Activated T-helper 1 cell treated with anti-CD3 and anti-CD28 coated beads, Interleukin-12 subunit alpha, Interleukin-12 subunit beta, Interleukin-2, Interleukin-4 antibody, amounts not matched to agents 30 ng/mL and 10 ng/mL and 1 ng/mL, durations not matched to agents 14 hours and 24 hours and 36 hours (primary cell): ENCODE measurements at places on chromosomes 7 and 10. TPM values are rescaled to one million over a fixed set of nuclear protein-coding genes. Genes with fewer than 3 reads are reported as not detected.

Gene GPER1
- total RNA-seq: not detected in 2 replicates

Gene ZNF727
- total RNA-seq: 0.12 TPM in 1 of 2 replicates, not detected in the other

Gene OR2F1
- not detected in 2 replicates for total RNA-seq

Gene FAM131B
- 0.44 and 0.54 TPM in 2 replicates for total RNA-seq

Gene BUD23
- total RNA-seq: 128 and 138 TPM in 2 replicates

Gene SLC29A4
- total RNA-seq: 0.29 and 0.54 TPM in 2 replicates

Gene NACAD
- total RNA-seq: 0.05 TPM in 1 of 2 replicates, not detected in the other

Gene AS3MT
- total RNA-seq: 0.12 and 0.47 TPM in 2 replicates

Gene SORCS3
- not detected in 2 replicates for total RNA-seq

Gene POM121L12
- total RNA-seq: not detected in 2 replicates

DNA sequence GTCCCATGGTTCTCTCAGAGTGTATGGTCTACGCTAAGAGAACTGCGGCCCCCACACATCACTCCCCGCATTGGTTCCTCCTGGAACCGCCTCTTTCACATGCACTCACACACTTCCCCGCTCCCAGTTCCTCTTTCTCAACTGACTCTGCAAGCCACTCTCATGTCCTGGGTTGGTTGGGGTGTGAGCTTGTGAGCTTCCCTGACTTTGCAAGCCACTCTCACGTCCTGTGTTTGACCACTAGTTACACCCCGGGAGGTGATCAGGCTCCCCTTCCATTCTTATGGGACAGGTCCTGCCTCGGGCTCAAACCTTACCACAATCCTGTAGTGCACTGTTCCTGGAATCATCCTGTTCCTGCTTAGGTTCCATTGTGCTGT, 105.0 kb downstream of the TRIM24 start:
- no peak overlapping the region for H3K27ac ChIP-seq
- H3K4me3 ChIP-seq: no peak overlapping the region
- no peaks in the 10 kb centered on the region for H3K4me1 ChIP-seq
- no peak for DNase-seq

GRCh38 chr10:124285587-124286527, 132.9 kb downstream of the OAT start:
- no peak overlapping the region for H3K27ac ChIP-seq
- no peak overlapping the region for H3K4me3 ChIP-seq
- no peak for DNase-seq
- peaks cover 3% of the 10 kb centered on the region for H3K27me3 ChIP-seq

DNA sequence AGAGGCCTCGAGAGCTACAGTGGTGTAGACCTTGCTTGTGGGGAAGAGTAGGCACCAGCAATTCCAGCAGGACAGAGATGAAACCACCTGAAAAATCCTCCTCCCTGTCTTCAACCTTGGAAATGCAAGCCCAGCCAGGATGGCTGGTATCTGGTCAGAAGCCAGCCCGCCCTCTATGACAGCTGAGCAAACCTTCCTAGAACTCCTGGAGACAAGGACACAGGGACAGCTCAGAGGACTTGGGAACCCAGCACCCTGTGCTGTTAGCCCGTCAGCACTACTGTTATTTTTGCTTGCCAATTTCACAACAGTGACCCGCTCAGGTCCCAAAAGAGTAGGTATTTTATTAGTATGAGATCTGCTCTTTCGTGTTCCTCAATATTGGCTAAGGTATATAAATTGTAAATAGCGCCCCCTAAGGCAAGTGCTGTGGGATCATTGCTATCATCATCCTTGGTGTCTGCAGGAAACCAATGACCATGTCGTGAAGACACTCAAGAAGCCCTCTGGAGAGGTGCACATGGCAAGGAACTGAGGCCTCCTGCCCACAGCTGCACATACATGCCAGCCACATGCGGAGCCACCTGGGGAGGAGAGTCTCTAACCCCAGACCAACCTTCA, 156.5 kb upstream of the CHST15 start:
- no peaks in the 10 kb centered on the region for H3K36me3 ChIP-seq
- no peak for DNase-seq
- peaks cover 2% of the 10 kb centered on the region for H3K27me3 ChIP-seq
- H3K4me3 ChIP-seq: no peak overlapping the region

DNA sequence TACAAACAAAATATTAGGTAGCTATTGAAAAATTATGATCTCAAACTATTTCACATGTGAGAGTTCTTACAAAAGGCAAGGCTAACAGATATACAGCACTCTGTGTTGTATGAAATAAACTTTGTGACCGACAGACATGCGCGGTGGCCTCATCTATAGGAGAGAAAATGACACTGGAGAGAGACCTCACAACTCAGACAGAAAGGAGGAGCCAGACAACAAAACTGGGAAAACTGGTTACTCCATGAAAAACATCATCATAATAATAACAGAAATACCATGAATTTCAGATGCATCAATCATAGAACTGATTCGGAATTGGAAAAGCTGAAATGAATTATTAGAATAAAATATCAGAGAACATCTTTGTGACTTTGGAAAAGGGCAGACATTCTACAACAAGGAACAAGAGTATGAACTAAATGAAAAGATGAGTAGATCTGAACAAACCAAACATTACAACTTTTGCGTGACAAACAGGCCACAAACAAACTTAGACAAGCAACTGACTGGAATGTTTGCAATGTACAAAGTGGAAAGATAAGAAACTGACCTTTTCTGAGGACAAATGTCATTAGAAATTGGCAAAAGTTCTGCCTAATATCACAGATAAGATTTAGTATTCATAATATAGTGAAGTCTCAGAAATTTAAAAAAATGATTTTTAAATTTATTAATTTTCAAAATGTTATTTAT, 69.3 kb downstream of the TNS3 start:
- no peaks in the 10 kb centered on the region for H3K36me3 ChIP-seq
- H3K4me3 ChIP-seq: no peak overlapping the region
- H3K27me3 ChIP-seq: peaks cover 1% of the 10 kb centered on the region
- no peak overlapping the region for H3K27ac ChIP-seq
- no peaks in the 10 kb centered on the region for H3K4me1 ChIP-seq

- no peak overlapping the region for H3K4me3 ChIP-seq
- H3K27ac ChIP-seq: no peak overlapping the region
- H3K27me3 ChIP-seq: no peaks in the 10 kb centered on the region
- DNase-seq: no peak
- H3K36me3 ChIP-seq: no peaks in the 10 kb centered on the region
Measured at GRCh38 chr10:71290331-71290730, 28.7 kb upstream of the SLC29A3 start.

DNA sequence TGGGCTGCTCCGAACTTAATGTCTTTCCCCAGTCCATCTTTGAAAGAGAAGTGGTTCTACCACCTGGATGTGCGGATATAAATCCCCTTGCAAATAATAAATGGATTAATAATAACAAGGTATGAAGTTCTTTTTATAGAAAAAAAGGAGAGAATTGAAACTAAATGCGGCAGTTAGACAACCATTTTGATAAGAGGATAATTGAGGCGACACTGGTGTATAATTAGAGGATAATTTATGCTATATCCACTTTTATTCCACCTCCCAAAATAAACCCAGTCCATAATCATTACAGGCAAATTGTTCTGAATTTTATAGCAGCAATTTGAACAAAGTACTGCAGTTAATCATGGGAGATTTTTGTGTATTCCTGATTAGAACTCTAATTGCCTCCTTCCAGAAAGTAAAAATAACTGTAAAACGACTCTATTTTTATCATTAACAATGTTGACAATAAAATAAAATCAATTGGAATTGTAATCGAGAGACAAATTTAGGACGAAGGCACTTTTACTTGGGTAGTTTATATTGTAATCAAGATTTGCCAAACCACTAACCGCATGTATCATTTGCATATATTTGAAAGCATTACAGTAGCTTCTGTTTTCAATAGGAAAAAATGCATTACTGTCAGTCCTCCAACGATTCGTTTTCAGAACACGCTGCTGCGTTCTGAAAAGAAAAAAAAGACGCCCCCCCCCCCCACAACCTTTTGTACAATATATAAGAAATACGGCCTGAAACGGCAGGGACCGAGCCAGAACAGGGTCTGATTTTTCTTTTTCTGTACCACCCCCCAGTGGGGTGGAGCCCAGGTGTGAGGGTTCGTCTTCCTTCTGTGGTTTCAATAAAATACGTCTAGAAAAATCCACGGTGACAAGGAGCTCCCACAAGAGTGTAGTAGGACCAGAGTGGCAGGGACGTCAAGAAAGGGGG, 838 bp upstream of the DLX6 start:
- peaks cover 3% of the 10 kb centered on the region for H3K36me3 ChIP-seq
- DNase-seq: no peak
- no peak overlapping the region for H3K4me3 ChIP-seq
- H3K27ac ChIP-seq: no peak overlapping the region
- H3K27me3 ChIP-seq: peaks cover 80% of the 10 kb centered on the region

- peaks cover 25% of the 10 kb centered on the region for H3K27me3 ChIP-seq
- no peak overlapping the region for H3K27ac ChIP-seq
- no peaks in the 10 kb centered on the region for H3K36me3 ChIP-seq
- no peak for DNase-seq
- no peak overlapping the region for H3K4me3 ChIP-seq
Measured at GRCh38 chr10:79375321-79376077, 28.2 kb downstream of the PPIF start.

DNA sequence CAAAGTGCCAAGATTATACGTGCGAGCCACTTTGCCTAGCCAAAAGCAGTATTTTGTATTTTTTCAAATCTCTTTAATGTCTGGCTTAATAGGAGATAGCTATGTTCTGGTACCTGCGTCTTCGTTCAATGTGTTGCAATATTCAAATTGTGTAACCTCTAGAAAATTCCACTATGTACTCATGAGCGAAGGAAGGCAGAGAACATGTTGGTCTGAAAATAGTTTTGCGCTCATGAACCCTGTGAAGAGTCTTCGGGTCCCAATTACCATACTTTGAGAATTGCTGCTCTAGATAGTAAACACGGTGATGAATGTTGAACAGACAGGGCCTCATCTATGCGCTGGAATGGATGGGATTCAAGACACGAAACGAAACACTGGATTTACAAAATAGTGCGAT, 2.7 kb upstream of the SUV39H2 start:
- peaks cover 40% of the 10 kb centered on the region for H3K4me1 ChIP-seq
- no peak overlapping the region for H3K27ac ChIP-seq
- DNase-seq: no peak
- H3K27me3 ChIP-seq: no peaks in the 10 kb centered on the region

- H3K4me1 ChIP-seq: peaks cover 59% of the 10 kb centered on the region
- peaks cover 5% of the 10 kb centered on the region for H3K27me3 ChIP-seq
- H3K4me3 ChIP-seq: peak overlapping the region; percentile 82
- peak overlapping the region; percentile 97 for H3K27ac ChIP-seq
Measured at GRCh38 chr7:17233603-17234002, 64.8 kb upstream of the AHR start.

DNA sequence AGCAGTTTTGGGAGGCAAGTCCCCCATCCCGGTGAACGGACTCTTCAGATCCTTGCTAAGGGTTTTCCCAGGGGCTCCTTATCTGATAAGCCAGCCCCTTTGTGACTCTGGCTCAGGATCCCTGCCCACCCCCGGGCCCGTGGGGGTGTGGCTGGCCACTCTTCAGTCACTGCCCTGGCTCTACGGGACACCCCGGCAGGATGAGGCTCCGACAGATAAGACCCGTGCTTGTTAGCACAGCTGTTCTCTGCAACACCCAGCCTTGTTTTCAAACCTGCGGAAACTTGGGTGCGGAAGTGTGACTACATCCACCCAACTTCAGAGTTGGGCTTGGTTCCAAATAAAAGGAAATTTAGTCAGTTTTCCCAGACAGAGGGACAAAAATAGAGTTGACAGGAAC, 66.7 kb upstream of the PODXL start:
- no peak overlapping the region for H3K27ac ChIP-seq
- H3K36me3 ChIP-seq: no peaks in the 10 kb centered on the region
- no peaks in the 10 kb centered on the region for H3K4me1 ChIP-seq
- DNase-seq: no peak
- H3K4me3 ChIP-seq: no peak overlapping the region

DNA sequence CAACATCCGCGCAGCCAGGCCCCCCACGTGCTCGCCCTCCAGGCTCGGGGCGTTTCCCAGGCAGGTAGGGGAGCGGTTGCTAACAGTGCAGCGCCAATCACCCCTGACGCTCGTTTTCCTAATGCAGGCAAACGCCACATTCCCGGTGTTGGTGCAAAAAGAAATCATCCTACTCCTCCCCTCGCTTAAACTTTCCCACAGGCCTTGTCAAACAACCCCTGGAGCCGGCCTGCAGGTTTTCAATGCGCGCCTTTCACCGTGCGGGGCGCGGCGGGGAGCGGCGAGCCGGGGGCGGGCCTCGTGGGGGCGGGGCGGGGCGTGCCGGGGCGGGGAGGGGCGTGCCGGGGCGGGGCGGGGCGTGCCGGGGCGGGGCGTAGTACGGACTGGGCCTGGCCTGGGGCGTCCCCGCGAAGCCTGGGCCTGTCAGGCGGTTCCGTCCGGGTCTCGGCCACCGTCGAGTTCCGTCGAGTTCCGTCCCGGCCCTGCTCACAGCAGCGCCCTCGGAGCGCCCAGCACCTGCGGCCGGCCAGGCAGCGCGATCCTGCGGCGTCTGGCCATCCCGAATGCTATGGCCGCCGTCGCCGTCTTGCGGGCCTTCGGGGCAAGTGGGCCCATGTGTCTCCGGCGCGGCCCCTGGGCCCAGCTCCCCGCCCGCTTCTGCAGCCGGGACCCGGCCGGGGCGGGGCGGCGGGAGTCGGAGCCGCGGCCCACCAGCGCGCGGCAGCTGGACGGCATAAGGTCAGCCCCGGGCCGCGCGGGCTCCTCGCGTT, at the start of gene ECHDC3:
Gene ECHDC3 (plus strand): TSS at position 374 of the 770 bp plus-strand sequence. CDS start 195 bp downstream, at position 569.
- no peaks in the 10 kb centered on the region for H3K36me3 ChIP-seq
- peak within 1 kb of the TSS; percentile 20 for H3K4me3 ChIP-seq
- H3K4me1 ChIP-seq: no peaks in the 10 kb centered on the region
- DNase-seq: no peak

DNA sequence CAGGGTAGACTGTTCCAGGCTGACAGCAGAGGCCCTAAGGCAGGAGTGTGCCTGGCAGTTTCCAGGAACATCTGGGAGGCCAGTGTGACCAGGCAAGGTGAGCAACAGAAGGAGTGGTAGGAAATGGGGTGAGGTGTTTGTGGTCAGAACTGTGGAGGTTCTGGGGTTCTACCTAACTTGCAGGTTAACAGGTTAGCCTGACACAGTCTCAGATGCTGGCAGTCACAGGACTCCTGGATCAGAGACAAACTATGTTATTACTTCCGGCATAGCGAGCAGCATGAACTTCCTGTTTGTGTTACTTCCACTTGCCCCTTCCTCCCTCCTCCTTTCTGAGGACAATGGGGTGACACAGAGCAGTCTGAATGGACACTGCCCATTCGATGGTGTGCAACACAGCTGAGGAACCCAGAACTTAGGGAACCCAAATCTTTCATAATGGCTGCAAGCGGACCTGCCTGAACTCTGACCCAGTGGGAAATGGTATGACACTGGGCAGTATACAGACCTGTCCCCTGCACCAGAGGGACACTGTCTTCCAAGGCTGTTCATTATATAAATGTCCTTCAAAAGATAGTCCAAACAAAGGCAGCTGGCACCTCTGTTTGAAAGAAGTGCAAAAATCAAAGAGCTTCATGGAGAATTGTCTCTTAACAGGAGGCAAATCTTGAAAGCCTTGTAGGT, 3.9 kb upstream of the SAR1A start:
- H3K27me3 ChIP-seq: no peaks in the 10 kb centered on the region
- H3K4me1 ChIP-seq: peaks cover 28% of the 10 kb centered on the region
- peak overlapping the region; percentile 84 for H3K27ac ChIP-seq
- no peaks in the 10 kb centered on the region for H3K36me3 ChIP-seq
